ENCODE measurements at places on chromosomes 13 and 19. TPM values are rescaled to one million over a fixed set of nuclear protein-coding genes. Genes with fewer than 3 reads are reported as not detected.

The CYP2A6 gene
- total RNA-seq: not detected

The ICAM3 gene
- total RNA-seq: 3.5 TPM

The CCDC169 gene
- total RNA-seq: not detected

The ERICH4 gene
- not detected for total RNA-seq

The KIR2DL1 gene
- total RNA-seq: not detected

The ZIK1 gene
- 5.4 TPM for total RNA-seq

The SIAH3 gene
- total RNA-seq: not detected

The ELF1 gene
- total RNA-seq: 54.7 TPM

The C19orf18 gene
- not detected for total RNA-seq

The F7 gene
- total RNA-seq: not detected

DNA sequence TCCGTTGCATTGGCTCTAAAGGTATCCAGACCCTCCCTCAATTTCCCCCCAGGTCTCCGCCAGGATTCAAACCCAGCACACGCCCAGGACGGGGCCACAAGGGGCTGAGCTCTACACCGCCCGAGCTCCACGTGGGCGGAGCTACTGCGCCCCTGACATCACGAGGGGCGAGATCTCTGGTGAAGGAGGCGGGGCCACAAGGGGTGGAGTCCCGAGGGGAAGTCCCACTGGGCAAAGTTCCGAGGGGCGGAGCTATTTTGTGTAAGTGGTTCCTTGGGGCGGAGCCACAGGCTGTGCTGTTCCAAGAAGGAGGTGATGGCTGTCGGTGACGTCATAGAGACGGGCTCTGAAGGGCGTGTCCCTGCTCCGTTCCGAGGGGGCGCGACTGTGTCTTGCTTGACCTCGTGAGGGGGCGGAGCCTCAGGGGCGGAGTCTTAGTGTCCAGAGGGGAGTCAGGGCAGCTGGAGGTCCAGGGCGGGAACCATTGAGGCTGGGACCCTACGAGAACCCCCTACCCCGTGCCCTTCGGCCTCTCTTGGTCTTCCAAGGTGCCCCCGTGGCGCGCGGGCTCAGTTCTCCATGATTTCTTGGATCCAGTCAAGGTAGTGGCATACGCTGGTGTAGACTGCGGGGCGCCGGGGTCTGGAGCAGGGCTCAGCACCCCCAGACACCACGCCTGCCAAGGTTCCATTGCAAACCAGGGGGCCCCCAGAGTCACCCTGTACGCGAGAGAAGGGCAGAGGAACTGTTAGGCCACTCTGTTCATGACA, 1.3 kb upstream of the KLK8 start:
- no peak overlapping the region for H3K4me3 ChIP-seq
- no peak overlapping the region for H3K27ac ChIP-seq
- no peaks in the 10 kb centered on the region for H3K36me3 ChIP-seq
- no peaks in the 10 kb centered on the region for H3K4me1 ChIP-seq
- DNase-seq: no peak

DNA sequence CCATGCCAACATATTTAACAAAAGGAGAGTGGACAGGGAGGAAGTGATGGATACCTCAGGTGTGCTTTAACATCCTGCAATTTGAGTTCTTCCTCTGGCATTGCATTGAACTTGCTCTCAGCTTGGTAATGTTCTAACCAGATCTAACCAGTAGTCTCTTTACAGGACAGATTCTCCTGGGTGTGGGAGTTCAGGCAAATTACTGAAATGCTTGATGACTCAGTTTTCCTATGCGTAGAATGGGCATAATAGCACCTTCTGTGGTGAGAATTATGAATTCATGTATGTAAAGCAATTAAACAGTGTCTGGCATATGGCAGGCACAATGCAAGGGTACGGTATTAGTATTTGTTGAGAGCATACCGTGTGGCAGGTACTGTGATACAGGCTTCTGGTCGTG, 3.6 kb downstream of the AKAP11 start:
- DNase-seq: no peak
- H3K4me1 ChIP-seq: peaks cover 22% of the 10 kb centered on the region
- no peaks in the 10 kb centered on the region for H3K27me3 ChIP-seq

GRCh38 chr13:25886438-25887214, 165.2 kb downstream of the SHISA2 start:
- DNase-seq: no peak
- H3K27ac ChIP-seq: no peak overlapping the region
- no peak overlapping the region for H3K4me3 ChIP-seq

- no peaks in the 10 kb centered on the region for H3K36me3 ChIP-seq
- H3K27ac ChIP-seq: no peak overlapping the region
- no peak for DNase-seq
- H3K4me3 ChIP-seq: no peak overlapping the region
Observed at GRCh38 chr19:57233207-57233606, 2.4 kb downstream of the AURKC start.

DNA sequence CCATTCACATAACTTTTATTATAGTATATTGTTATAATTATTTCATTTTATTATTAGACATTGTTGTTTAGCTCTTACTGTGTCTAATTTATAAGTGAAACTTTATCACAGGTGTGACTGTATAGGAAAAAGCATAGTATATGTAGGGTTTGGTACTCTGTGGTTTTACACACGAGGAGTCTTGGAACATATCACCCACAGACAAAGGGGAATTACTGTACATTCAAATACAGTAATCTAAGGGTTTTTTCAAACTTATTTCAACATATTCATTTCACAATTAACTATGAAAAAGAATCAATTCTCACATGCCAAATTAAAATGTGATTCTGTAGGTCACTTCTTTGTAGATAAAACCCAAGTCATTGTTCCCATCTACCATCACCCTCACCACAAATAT, 46.0 kb downstream of the RBM26 start:
- no peaks in the 10 kb centered on the region for H3K27me3 ChIP-seq
- no peaks in the 10 kb centered on the region for H3K4me1 ChIP-seq
- H3K4me3 ChIP-seq: no peak overlapping the region

- H3K27ac ChIP-seq: no peak overlapping the region
- no peak overlapping the region for H3K4me3 ChIP-seq
- H3K4me1 ChIP-seq: peaks cover 40% of the 10 kb centered on the region
- no peaks in the 10 kb centered on the region for H3K27me3 ChIP-seq
Observed at GRCh38 chr19:1063909-1064660, 2.9 kb upstream of the ARHGAP45 start.

- H3K4me3 ChIP-seq: no peak overlapping the region
- DNase-seq: no peak
- H3K27me3 ChIP-seq: no peaks in the 10 kb centered on the region
- no peaks in the 10 kb centered on the region for H3K4me1 ChIP-seq
- H3K36me3 ChIP-seq: no peaks in the 10 kb centered on the region
Observed at GRCh38 chr13:110944121-110944967, 29.5 kb upstream of the ANKRD10 start.

DNA sequence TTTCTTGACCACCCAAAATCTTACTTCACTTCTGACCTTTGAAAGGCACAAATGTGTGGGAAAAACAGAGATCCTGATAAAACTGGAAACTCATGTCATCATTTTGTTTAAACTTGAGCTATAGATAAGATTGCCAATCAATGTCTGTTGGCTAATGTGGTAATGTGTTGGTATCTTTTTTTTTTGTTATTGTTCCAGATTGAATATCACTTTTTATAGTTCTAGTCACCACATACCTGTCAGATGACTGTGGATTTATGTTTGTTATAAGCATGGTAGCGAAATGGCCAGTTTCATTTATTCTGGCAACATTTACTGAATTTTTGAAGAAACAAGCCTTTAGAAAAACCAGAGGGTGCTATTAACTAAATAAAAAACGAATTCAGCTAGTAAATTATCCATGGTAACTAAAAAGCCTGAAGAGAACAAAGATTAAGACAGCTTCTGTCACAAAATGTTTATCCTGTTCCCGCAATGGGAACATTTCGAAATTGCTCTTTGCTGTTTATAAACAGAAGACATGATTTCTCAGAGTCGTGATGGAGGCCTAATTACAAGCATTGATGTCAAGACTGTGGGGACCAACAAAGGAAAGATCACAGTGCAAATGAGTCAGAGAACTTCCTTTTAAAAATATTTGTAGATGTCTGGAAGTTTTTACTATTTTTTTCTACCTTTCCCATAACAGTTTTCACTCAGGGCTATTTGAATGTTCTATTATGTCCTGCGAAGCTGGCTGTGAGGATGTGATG, 82.9 kb upstream of the POSTN start:
- no peak for DNase-seq
- H3K4me3 ChIP-seq: peak overlapping the region; percentile 43
- H3K27me3 ChIP-seq: no peaks in the 10 kb centered on the region

GRCh38 chr19:21460686-21461085, 44.7 kb upstream of the ZNF429 start:
- H3K36me3 ChIP-seq: no peaks in the 10 kb centered on the region
- no peaks in the 10 kb centered on the region for H3K27me3 ChIP-seq
- no peak overlapping the region for H3K27ac ChIP-seq
- H3K4me3 ChIP-seq: no peak overlapping the region
- H3K4me1 ChIP-seq: no peaks in the 10 kb centered on the region
- no peak for DNase-seq

DNA sequence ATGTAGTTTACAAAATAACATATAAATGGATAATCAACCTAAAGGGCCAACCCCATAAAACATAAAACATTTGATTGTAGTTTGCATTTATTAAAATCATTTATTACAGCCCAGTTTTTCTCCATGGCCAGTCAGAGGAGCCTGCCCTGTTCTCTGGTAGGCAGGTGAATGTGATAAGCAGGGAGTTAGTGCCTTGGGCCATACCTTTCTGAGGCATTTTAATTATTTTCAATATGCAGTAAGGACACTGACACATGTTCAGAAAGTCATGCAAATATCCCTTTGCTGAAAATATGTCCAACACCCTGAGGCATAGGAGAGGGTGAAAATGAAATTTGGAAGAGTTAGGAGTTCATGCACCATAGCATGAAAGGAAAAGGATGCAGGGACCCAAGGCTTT, 242.6 kb upstream of the EDNRB start:
- no peaks in the 10 kb centered on the region for H3K36me3 ChIP-seq
- no peak overlapping the region for H3K4me3 ChIP-seq
- no peak for DNase-seq
- no peak overlapping the region for H3K27ac ChIP-seq

DNA sequence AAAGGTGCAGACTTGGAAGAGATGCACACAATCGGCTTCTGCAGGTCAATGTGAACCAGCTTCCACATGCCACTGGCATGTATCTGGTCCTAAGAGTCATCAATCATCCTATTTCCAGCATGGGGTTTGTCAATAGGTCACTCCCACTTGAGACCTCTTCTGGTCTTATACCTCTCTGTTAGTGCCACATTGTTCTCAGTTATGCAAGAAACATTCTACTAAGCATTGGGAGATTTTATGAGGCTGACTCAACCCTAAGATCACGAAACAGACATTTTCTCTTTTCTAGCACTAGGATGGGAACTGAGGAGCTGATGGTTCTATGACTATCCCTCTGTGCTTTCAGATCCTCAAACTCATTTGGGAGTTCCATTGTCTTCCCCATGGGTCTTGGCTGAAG, 581.5 kb upstream of the KLF12 start:
- H3K36me3 ChIP-seq: no peaks in the 10 kb centered on the region
- no peaks in the 10 kb centered on the region for H3K4me1 ChIP-seq

GRCh38 chr13:53254500-53254899, 225.9 kb downstream of the OLFM4 start:
- no peak for DNase-seq
- no peak overlapping the region for H3K4me3 ChIP-seq
- H3K4me1 ChIP-seq: no peaks in the 10 kb centered on the region
- no peaks in the 10 kb centered on the region for H3K27me3 ChIP-seq
- no peaks in the 10 kb centered on the region for H3K36me3 ChIP-seq
- no peak overlapping the region for H3K27ac ChIP-seq

DNA sequence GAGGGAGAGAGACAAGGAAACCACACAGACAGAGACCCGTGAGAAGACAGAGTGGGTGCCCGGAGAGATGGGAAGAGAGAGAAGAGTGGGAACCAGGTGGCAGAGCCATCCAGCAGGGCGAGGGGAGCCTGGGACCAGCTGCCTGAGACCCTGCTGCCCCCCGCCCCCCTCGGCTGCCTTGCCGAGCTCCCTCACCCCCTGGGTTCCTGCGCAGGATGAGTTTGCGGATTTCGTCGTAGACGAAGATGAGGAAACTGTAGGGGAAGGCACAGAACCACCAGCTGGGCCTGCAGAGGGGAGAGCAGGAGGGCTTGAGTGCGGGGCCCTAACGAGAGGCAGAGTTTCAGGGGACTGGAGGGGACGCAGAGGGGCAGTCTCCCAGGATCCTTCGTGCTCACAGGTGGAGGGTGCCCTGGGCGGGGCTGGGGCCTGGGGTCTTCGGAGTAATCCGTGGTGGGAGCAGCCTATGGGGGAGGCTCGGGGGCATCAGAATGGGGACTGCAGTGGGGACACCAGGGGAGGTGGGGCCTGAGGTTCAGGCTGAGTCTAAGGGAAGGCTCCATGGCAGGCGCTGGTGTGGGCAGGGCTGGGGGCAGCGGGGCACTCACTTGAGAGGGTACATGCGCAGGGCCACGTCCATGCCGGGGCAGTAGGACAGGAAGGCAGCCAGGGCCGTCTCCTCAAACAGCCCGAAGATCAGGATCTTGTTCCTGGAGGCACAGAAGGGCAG, 8.1 kb upstream of the RABAC1 start:
- H3K27ac ChIP-seq: no peak overlapping the region
- no peaks in the 10 kb centered on the region for H3K36me3 ChIP-seq
- no peak for DNase-seq
- H3K27me3 ChIP-seq: no peaks in the 10 kb centered on the region

- H3K4me3 ChIP-seq: no peak overlapping the region
- no peak for DNase-seq
- H3K36me3 ChIP-seq: peaks cover 13% of the 10 kb centered on the region
- H3K27ac ChIP-seq: no peak overlapping the region
- H3K27me3 ChIP-seq: no peaks in the 10 kb centered on the region
Observed at GRCh38 chr19:21147540-21147939, 5.7 kb downstream of the ZNF431 start.

DNA sequence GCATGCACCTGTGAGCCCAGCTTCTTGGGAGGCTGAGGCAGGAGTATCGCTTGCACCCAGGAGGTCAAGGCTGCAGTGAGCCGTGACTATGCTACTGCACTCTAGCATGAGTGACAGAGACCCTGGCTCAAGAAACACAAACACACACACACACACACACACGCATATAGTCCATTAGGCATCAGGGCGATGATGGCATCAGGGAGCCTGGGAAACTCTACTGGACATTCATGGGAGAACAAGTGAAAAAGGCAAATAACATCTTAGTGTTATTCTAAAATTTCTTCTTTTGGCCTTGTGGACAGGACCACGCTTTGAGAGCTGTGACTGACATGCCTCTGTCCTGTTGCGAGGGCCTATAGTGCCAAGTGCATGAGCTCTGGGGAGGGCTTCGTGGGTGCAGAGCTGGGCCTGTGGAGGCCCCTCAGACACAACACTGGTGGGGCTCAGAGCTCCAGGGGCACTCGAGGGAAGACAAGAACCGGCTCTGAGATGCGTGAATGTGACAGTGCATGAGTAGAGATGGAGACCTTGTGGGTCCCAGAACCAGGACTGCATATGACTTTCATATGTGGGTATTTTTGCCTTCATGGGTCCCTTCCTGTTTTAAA, 8.0 kb upstream of the USF2 start:
- peaks cover 6% of the 10 kb centered on the region for H3K4me1 ChIP-seq
- H3K27ac ChIP-seq: no peak overlapping the region
- no peaks in the 10 kb centered on the region for H3K36me3 ChIP-seq
- no peaks in the 10 kb centered on the region for H3K27me3 ChIP-seq
